ENCODE measurements at places on chromosomes 3 and 15. TPM values are rescaled to one million over a fixed set of nuclear protein-coding genes. Genes with fewer than 3 reads are reported as not detected.
A peak's percentile ranks its signal among the peaks of the same experiment; 100 is the strongest.

DNA sequence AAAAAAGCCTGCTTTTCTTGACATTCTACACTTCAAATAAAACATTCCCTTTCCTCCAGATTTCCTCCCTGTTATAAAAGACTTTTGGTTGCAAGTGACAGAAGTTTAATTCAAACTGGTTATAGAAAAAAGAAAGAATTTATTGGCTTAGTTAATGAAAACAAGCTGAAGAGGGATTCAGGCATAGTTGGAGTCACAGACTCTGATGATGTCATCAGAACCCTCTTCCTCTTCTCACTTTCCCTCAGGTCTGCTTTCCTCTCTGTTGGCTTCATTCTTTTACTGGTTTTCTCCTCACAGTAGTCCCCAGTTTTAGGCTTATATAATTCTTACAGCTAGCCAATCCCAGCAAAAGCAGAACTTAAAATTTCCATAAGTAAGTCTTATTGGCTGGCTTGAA, 32.0 kb upstream of the MBNL1 start:
- no peaks in the 10 kb centered on the region for H3K36me3 ChIP-seq
- H3K4me3 ChIP-seq, result no peak overlapping the region
- no peak overlapping the region for H3K27ac ChIP-seq
- H3K27me3 ChIP-seq, result no peaks in the 10 kb centered on the region
- peaks cover 25% of the 10 kb centered on the region for H3K4me1 ChIP-seq
- DNase-seq, result no peak

DNA sequence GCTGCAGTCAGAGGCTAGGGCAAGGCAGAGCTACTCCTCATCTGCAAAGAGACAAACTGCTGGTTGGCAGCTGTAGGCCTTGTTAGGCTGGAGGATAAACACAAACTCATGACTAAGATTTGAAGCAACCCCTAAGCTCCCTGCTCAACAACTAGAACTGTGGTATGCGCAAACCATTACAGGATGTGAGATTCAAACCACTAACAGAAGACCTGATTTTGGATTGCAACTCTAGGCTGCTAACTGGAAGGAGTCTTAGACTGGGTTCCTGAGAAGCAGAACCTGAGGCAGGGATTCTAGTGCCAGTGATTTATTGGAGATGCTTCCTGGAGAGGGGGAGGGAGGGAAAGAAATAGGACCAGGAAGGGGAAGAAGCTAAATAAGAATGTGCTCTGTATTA, 22.5 kb downstream of the CCR4 start:
- H3K4me1 ChIP-seq, result peaks cover 41% of the 10 kb centered on the region
- H3K36me3 ChIP-seq, result no peaks in the 10 kb centered on the region
- no peak overlapping the region for H3K27ac ChIP-seq
- DNase-seq, result no peak
- no peaks in the 10 kb centered on the region for H3K27me3 ChIP-seq

- H3K27ac ChIP-seq, result no peak overlapping the region
- no peak overlapping the region for H3K4me3 ChIP-seq
- DNase-seq, result peak; percentile 20
- peaks cover 59% of the 10 kb centered on the region for H3K36me3 ChIP-seq
- H3K27me3 ChIP-seq, result no peaks in the 10 kb centered on the region
Measured at GRCh38 chr3:196803891-196804468, 63.7 kb upstream of the SENP5 start.

- no peaks in the 10 kb centered on the region for H3K36me3 ChIP-seq
- no peak overlapping the region for H3K27ac ChIP-seq
- no peaks in the 10 kb centered on the region for H3K4me1 ChIP-seq
- no peak overlapping the region for H3K4me3 ChIP-seq
Measured at GRCh38 chr15:100772892-100773520, 106.6 kb upstream of the ALDH1A3 start.

DNA sequence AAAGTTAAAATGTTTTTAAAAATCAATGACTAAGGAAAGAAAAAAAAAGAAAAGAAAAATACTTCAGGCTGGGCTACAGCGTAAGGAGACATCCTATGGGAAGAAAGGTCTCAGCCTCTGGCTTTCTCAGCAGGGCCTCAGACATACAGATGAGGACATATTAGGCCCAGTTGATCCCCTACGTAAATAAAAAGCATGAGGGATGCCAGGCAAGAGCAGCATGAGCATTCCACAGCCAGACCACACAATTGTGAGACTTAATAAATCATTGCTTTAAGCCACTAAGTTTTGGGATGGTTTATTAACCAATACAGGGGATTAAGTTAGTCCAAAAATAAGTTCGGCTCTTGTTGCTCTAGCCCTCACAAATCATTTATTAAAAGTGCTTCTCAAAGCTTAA, 394.1 kb upstream of the NECTIN3 start:
- DNase-seq, result no peak
- no peaks in the 10 kb centered on the region for H3K4me1 ChIP-seq
- H3K36me3 ChIP-seq, result no peaks in the 10 kb centered on the region
- no peak overlapping the region for H3K4me3 ChIP-seq

GRCh38 chr15:67035886-67036285, 29.5 kb upstream of the SMAD3 start:
- H3K27ac ChIP-seq, result no peak overlapping the region
- H3K27me3 ChIP-seq, result no peaks in the 10 kb centered on the region
- H3K4me1 ChIP-seq, result peaks cover 47% of the 10 kb centered on the region
- no peak for DNase-seq
- H3K4me3 ChIP-seq, result no peak overlapping the region

GRCh38 chr3:174325834-174326700, 533.1 kb upstream of the NAALADL2 start:
- no peaks in the 10 kb centered on the region for H3K4me1 ChIP-seq
- no peak overlapping the region for H3K27ac ChIP-seq
- H3K4me3 ChIP-seq, result no peak overlapping the region
- H3K27me3 ChIP-seq, result no peaks in the 10 kb centered on the region
- DNase-seq, result no peak

DNA sequence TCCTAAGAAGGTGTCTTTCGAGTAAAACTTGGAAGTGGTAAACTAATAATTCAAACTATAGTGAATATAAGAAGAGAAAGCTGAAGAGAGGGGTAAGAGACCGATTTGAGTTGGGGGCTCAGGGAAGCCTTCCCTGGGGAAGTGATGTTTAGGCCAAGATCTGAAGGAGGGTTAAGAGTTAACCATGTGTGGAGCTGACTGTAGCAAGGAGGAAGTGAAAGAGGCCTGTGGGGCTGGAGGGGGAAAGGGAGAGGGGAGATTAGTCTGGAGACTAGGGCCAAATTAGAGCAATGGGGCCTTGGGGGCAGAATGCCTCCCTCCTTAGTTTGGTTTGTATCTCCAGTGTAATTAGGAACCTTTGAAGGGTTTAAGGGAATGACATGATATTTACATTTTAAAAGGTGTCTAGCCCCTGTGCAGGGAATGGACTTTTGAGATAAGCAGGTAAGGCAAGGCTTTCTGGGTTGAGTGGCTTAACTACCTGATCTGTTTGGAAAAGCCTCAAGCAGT, 2.2 kb downstream of the ZNF592 start:
- H3K36me3 ChIP-seq, result peaks cover 8% of the 10 kb centered on the region
- H3K27ac ChIP-seq, result no peak overlapping the region
- no peak for DNase-seq
- H3K4me3 ChIP-seq, result peak overlapping the region; percentile 94
- no peaks in the 10 kb centered on the region for H3K27me3 ChIP-seq
- H3K4me1 ChIP-seq, result peaks cover 63% of the 10 kb centered on the region

DNA sequence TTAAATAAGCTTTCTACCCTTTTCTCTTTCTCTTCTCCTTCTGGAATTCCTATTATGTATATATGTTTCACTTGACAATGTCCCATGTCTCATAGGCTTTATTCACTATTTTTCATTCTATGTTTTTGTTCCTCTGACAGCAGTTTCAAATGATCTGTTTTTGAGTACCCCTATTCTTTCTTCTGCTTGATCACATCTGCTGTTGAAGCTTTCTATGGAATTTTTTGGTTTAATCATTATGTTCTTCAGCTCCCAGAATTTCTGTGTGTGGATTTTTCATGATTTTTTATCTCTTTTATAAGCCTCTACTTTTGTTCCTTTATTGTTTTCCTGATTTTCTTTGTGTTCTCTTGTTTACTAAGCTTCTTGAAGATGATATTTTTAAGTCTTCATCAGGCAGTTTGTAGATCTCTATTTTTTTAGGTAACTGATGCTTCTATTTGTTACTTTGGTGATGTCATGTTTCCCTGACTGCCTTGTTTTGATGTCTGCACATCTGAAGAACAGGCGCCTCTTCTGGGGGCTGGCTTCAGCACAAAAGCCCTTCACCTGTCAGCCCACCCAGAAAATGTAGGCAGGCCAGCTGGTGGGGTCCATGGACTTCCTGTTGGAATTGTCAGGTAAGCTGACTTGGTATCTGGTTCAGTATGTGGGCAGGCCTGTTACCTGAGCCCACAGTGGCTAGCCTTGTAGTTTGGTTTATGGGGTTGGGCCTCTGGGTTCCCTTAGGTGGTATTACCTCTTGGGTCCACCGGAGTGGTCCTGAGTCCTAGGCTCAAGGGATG, 15.8 kb downstream of the FAM227B start:
- DNase-seq, result no peak
- no peaks in the 10 kb centered on the region for H3K27me3 ChIP-seq
- H3K4me3 ChIP-seq, result no peak overlapping the region
- no peak overlapping the region for H3K27ac ChIP-seq
- H3K36me3 ChIP-seq, result peaks cover 3% of the 10 kb centered on the region
- H3K4me1 ChIP-seq, result no peaks in the 10 kb centered on the region

- no peak overlapping the region for H3K27ac ChIP-seq
- no peaks in the 10 kb centered on the region for H3K4me1 ChIP-seq
- no peaks in the 10 kb centered on the region for H3K27me3 ChIP-seq
- no peaks in the 10 kb centered on the region for H3K36me3 ChIP-seq
- no peak overlapping the region for H3K4me3 ChIP-seq
- DNase-seq, result no peak
Measured at GRCh38 chr3:21330293-21330692, 420.7 kb downstream of the ZNF385D start.

DNA sequence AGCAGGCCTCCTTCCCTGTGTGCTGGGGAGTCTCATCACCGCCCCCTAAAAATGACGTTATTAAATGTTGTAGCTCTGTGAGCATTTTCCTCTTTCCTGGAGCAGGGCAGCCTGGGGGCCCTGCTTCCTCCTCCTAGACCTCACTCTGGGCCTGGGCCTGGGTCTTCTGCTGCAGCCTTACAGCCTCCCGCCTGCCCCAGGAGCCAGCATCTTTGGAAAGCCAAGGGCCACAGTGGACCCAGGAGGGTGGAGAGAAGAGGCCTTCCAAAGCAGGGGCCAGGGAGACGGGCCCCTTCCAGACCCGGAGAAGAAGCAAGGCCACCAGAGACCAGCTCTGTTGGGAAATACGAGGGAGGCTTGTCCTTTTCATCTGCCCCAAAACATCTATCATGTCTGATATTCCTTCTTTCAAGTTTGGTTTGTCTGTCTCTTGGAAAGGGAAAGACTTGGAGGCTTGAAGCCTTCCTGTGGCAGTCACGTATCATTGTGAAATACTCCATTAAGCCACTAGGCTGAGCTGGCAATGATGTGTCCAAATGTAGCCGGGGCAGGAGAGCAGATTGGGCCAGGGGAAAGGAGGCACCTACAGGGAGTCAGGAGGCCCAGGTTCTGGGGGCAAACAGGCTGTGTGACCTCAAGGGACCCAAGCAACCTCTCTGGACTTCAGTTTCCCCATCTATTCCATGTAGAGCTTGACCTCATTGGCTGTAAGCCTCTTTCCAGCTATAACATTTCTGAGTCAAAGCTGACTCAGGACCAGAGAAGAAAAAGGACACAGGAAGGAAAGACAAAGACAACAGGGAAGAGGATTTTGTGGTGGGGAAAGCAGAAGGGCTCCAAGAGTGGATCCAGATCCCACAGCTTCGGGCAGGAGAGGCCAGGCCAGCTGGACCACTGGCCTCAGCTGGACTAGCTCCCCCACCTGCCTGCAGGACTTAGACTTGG, 31.1 kb downstream of the CYP11A1 start:
- no peak for DNase-seq
- H3K27me3 ChIP-seq, result no peaks in the 10 kb centered on the region
- H3K4me3 ChIP-seq, result no peak overlapping the region
- H3K27ac ChIP-seq, result no peak overlapping the region

- DNase-seq, result peak; percentile 53
- peaks cover 64% of the 10 kb centered on the region for H3K4me1 ChIP-seq
- peak overlapping the region; percentile 74 for H3K27ac ChIP-seq
- H3K36me3 ChIP-seq, result peaks cover 15% of the 10 kb centered on the region
- H3K27me3 ChIP-seq, result no peaks in the 10 kb centered on the region
Measured at GRCh38 chr3:71421820-71422566, 161.5 kb downstream of the FOXP1 start.

DNA sequence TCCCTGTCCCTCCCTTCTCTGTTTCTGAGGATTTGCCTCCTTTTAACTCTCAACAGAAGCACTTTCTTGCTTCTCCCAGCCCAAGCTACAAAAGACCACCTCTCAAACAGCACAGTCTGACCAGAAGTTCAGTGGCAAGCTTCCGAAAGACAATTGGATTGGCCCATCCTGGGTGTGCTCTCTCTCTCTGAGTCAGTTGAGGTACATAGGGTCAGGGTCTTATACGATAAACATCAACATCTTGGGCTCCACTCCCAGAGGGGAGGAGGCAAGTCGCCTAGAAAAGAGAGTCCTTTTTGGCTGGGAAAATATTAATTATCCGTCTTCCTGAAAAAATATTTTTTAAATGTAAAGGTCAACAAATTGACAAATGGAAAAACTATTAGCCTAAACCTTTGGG, 155.8 kb downstream of the TMCO5A start:
- H3K27me3 ChIP-seq, result no peaks in the 10 kb centered on the region
- no peak for DNase-seq
- no peak overlapping the region for H3K4me3 ChIP-seq
- H3K36me3 ChIP-seq, result no peaks in the 10 kb centered on the region

DNA sequence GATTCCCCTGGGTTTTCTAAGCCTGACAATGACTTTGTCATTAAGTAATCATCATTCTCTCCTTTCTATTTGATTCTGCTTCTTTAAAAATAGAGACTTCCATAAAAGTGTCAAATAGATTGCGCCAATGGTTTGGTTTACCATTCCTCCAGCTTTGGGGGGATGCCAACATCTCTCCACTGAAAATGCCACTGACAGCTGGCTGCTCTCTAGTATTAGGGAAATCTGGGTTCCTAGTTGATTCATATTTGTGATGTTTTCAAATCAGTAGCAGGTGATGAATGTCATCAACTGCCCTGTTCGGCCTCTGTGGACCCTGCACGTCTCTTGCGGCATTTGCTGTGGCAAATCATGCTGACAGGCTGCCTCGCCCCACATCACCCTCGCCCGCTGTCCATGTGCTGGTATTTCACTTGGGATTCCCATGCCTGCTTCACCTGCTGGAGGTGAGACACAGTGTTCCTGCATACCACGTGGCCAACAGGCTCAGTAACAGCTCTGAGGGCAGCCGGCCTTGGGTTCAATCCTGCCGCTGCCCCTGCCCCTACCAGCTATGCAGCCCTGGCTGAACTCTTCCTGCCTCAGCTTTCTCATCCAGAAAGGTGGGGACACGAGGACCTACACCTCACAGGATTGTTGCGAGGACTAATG, 28.1 kb downstream of the ZXDC start:
- H3K4me1 ChIP-seq, result no peaks in the 10 kb centered on the region
- no peaks in the 10 kb centered on the region for H3K27me3 ChIP-seq
- no peak overlapping the region for H3K4me3 ChIP-seq

Gene DNASE1L3
- 0.53 TPM for total RNA-seq

Gene FRMD5
- not detected for total RNA-seq

Gene WNT5A
- total RNA-seq, result 0.06 TPM

Gene CFAP44
- total RNA-seq, result 9.7 TPM

Gene CYP1A2
- not detected for total RNA-seq

Gene LYSMD4
- 12.9 TPM for total RNA-seq

Gene CEP152
- 6.3 TPM for total RNA-seq

Gene TRAT1
- 82.6 TPM for total RNA-seq

Gene TM6SF1
- total RNA-seq, result not detected

Gene SLC12A8
- 0.36 TPM for total RNA-seq

Gene IL17RC
- total RNA-seq, result 0.42 TPM

Measured in CD4-positive, alpha-beta T cell (primary cell).